Astrocyte (in vitro differentiated cells and primary cell): ENCODE measurements at places on chromosomes 5 and 9.

GRCh38 chr9:7613931-7614330, 185.6 kb downstream of the DMAC1 start:
- no peak for DNase-seq

GRCh38 chr9:115369322-115369957, 251.5 kb upstream of the TNC start:
- DNase-seq: peak; percentile 78

DNA sequence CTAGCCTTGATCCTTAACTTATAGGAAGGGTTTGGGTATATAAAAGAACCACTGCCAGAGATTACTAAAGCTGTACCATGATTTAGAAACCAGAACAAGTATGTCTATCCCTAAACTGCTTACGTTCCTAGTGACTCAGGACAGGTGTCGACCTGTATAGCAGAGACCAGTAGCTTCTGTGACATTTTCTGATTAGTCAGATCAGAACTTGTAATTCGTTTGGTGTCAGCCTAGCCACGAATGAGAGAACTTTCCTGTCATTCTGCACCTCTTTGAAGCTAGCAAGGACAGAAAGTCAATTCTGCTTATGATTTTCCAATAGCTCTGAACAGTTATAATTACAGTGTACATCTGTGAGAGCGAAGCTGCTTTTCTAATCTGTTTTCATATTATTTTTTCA, 39.5 kb downstream of the PRKACG start:
- no peak for DNase-seq

GRCh38 chr5:72248410-72248981, 71.5 kb downstream of the MRPS27 start:
- DNase-seq: peak; percentile 86

- no peak for DNase-seq
These were observed 1.7 kb downstream of the RXFP3 start for GRCh38 chr5:33937707-33938506.

DNA sequence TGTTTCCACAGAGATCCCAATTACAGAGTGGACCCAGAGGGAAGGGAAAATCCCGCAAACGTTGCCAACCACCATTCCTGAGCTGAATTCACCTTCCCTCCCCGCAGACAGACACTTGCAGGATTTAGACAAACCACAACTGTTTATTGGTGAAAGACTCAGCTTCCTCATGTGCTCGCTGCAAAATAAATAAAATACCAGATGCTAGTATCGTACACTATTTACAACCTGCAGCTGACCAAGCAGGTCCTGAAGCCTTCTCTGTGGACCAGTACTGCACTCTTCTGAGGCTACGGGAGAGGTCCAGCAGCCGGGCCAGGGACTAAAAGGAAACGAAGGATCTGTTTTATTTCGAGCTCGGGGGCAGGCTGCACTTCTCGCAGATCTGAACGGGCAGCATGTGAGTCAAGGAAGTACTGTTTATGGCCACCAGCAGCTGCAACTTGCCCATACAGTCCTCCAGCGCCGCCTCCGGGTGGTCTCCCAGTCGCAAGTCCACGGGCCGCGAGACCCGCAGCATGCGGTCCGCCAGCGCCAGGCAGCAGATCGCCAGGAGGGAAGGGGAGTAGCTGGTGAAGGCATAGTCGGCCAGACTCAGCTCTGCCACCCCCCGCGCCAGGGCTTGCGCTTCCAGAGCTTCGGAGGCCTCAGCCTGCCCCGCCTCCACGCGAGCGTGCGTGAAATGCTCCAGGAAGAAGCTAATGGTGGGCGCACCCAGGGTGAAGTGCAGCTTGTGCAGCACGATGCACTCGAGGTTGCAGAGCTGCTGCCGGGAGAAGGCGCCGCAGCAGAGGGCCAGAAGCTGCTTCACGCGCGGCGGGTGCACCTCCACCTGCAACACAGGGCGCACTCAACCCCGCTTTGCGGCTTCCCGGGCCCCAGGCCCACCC, 2.1 kb downstream of the CCNO start:
- DNase-seq: no peak

- no peak for DNase-seq
These were observed 98.9 kb upstream of the SPATA31D4 start for GRCh38 chr9:81829195-81829882.

- no peak for DNase-seq
These were observed 277.4 kb downstream of the SLCO4C1 start for GRCh38 chr5:102018690-102019089.
